Activated CD8-positive, alpha-beta memory T cell treated with anti-CD3 and anti-CD28 coated beads for 1 hour (primary cell): ENCODE measurements at places on chromosomes 5 and 9.

- DNase-seq = no peak
These were observed 355.6 kb upstream of the IZUMO3 start for GRCh38 chr9:24901319-24901718.

DNA sequence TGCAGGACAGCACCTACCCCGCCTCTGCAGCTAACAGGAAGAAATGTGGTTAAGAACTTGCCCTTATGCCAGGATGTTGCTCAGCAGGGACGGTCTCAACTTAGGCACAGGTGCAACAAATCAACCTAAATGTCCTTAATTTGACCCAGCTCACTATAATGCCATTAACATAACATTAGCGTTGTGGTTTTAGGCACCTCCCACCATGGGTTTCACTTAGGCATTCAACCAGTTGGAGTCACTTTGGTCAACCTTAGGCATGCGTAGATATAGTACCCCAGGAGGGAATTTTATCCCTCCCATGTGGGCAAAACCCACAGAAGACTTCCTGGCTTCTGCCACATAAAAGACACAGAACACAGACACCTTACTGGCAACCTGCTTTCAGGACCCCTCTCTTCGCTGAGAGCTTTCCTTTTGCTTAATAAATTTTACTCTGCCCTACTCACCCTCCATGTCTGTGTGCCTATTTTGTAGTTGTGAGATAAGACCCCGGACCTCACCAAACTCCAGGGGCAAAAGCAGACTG lies 8.7 kb upstream of the ERAP1 start:
- no peak for DNase-seq

GRCh38 chr5:117207088-117207668 lies 632.6 kb upstream of the SEMA6A start:
- no peak for DNase-seq

DNA sequence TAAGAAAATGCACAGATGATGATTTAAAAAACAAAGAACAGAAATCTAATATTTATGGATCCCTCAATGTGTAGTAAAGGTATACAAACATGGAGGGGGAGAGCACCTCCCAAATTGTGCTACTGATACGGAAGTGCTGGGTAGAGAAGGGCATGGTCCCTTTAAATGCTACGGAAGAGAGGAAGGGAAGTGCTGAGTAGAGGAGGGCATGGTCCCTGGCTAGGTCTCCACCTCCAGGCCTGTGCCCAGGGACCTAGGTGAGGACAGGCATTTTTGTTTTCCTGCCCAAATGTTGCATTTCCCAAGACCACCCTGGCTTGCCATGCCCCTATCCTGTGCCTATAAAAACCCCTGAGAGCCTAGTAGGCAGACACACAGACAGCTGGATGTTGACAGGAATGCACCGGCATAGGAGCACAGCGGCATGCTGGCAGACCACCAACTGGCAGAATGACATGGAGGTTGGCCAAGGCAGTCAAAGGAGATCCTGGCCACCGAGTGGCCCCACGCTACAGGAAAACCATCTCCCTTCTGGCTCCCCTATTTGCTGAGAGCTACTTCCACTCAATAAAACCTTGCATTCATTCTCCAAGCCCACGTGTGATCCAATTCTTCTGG lies 62.1 kb upstream of the SPDL1 start:
- no peak for DNase-seq

DNA sequence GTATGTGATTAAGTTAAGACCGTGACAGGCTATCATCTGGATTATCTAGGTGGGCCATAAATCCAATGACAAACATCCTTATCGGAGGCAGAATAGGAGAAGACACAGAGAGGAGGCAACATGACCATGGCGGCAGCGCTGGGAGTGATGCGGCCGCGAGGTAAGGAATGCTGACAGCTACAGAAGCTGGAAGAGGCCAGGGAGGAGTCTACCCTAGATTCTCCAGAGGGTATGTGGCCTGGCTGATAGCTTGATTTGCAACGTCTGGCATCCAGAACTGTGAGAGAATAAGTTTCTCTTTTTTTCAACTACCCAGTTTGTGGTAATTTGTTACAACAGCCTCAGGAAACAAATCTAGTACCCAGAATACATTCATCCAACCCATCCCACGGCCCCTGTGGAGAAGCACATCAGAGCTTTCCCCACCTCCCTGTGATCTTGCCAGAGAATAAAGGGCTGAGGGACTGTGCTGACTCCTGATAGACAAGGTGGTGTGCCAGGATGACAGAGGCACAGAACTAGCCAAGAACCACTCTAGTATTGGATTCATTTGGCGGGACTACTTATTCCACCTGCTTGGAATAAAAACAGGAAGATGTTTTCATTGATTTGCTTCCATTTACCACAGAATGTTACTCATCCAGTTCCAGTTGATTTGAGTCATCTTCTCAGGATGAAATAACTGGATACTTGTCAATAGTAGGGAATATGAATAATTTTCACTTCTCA lies 187.4 kb downstream of the MAN2A1 start:
- DNase-seq = no peak

- DNase-seq = no peak
These were observed 359 bp downstream of the PRELID1 start for GRCh38 chr5:177303925-177304391.

- DNase-seq = no peak
These were observed 20.3 kb downstream of the FNBP1 start for GRCh38 chr9:130022566-130023143.

- DNase-seq = no peak
These were observed 74.4 kb downstream of the FAM174A start for GRCh38 chr5:100609594-100609993.

- DNase-seq = no peak
These were observed 122.3 kb downstream of the SPATA31D1 start for GRCh38 chr9:82110881-82111280.

GRCh38 chr5:37886242-37886905 lies 46.5 kb upstream of the GDNF start:
- DNase-seq = no peak

DNA sequence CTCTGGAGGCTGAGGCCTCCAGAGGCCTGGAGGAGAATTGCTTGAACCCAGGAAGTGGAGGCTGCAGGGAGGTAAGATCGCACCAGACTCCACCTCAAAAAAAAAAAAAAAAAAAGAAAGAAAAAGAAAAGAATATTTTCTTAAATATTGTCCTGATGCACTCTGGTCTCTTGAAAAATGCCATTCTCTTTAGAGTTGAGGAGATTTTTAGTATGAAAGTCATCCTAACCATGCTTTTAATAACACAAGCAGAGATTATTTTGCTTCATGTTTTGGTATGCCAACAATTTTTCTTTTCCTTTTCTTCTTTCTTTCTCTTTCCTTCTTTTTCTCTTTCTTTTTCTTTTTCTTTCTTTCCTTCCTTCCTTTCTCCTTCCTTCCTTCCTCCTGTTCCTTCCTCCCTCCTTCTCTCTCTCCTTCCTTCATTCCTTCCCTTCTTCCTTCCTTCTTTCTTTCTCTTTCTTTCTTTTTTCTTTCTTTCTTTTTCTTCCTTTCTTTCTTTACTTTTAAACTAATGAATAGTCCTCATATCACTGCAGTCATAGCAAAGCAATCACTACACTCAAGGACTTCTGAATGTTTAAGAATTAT lies 116.9 kb upstream of the CCNH start:
- no peak for DNase-seq

GRCh38 chr5:99019812-99020697 lies 91.2 kb upstream of the CHD1 start:
- DNase-seq = no peak

GRCh38 chr5:96565582-96566265 lies 96.5 kb upstream of the CAST start:
- DNase-seq = no peak
